ENCODE measurements at places on chromosomes 16 and 17. TPM values are rescaled to one million over a fixed set of nuclear protein-coding genes. Genes with fewer than 3 reads are reported as not detected.

EIF5A gene
- 510 TPM for total RNA-seq

KRT15 gene
- not detected for total RNA-seq

- DNase-seq: peak; percentile 31
Measured at GRCh38 chr17:214881-215331, 33.5 kb upstream of the DOC2B start.

SLC25A39 gene
- 80.8 TPM for total RNA-seq

- DNase-seq: no peak
Measured at GRCh38 chr17:75188614-75189013, 5.9 kb upstream of the SUMO2 start.

DNA sequence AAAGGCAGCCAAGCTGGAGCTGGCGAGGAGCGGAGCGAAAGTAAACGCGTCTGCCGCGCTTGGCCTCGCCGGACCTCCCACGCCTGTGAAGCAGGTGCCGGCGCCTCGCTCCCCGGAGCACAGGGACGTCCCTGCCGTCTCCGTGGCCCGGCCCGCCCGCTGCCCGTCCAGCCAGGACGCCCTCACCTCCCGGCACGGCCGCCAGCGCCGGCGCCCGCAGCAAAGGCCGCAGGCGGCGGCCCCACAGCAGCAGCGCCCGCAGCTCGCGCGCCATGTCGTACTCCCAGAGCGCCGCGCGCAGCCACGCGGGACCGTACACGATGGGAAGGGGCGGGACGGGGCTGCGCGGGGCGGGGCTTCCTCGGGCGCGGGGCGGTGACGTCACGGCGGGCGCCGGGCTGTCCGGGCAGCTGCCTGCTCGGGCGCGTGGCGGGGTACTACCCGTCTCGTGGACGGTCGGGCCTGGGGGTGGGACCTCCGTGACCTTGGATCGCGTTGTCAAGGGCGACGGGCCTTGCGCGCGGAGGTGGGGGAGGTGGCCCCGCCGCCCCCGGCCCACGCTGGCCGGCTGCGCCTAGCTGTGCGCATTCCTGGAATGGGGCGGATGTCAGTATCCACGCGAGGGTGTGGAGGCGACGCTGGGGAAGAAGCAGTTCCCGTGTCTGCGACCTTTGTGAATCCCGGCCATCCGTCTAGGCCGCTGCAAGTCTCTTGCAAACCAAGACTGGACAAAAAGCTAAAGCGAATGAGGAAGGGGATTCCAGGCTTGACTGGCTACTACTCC is at the start of gene TRAP1:
Gene TRAP1 (minus strand): TSS at position 290 of the 784 bp plus-strand sequence. CDS start 16 bp downstream, at position 274.
- DNase-seq: peak; percentile 86

SLC52A1 gene
- not detected for total RNA-seq

CFAP20 gene
- 123 TPM for total RNA-seq

GRCh38 chr16:324451-325334 is 27.8 kb downstream of the AXIN1 start:
- no peak for DNase-seq

KRT222 gene
- not detected for total RNA-seq

DNA sequence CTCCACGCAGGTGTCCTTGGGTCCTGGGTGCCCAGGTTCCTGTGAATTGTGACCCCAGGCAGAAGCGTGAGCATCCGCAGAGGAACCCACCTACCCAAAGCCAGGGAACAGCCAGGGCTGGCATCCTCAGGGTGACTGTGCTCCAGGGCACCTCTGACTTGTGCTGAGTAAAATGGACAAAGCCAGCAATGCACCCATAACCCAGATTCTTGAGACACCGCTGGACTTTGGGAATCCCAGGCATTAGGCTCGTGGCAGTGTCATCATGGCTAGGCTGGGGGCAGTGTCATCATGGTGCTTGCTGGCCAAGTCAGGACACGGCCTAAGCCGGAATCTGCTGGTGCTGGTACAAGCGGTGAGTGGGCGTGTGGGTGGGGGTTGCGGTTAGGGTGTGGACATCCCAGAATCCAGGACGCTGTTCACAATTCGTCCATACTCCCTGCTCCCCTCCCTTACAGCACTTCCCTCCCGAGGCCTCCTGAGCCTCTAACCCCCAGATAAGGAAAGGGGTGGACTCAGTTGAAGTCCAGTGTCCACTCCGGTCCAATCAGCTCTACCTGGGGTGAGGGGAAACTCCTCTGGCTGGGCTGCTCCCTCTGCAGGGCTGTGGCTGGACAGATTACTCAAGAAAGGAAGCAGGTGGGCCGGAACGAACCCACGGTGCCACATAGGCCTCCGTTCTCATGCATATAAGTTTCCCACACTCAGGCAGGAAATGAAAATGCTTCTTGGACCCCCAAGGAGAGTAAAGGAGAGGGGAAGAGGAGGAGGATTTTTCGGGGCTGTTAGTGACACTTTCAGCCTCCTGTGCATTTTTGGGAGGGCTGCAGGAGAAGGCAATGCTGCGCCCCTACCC is 138.9 kb downstream of the SEC14L1 start:
- DNase-seq: no peak

GRCh38 chr17:80782536-80783427 is 208.9 kb upstream of the CHMP6 start:
- DNase-seq: no peak

OR3A1 gene
- total RNA-seq: not detected

FBXO39 gene
- not detected for total RNA-seq

SCGB1C2 gene
- total RNA-seq: 1.1 TPM

GRCh38 chr16:3949287-3949686 is 68.8 kb upstream of the CREBBP start:
- peak; percentile 86 for DNase-seq

HAP1 gene
- total RNA-seq: 0.16 TPM

DNA sequence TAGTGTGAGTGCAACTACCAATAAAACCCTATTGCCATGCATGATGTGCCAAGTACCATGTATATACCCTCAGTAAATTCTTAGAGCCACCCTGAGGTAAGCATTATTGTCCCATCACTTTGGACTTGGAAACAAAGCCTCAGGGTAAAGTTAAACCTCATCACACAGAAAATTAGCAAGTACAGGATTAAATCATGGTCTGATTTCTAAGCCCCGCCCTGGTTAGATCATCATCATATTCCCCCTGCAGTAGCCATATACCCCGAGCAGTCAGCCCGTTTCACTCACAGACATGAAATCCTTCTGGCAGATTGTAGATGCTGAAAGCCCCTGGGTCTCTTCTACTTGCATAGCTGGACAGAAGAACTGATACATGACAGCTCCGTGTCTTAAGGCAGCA is 4.8 kb downstream of the ZP2 start:
- no peak for DNase-seq

CACNG3 gene
- total RNA-seq: not detected

TBC1D3H gene
- not detected for total RNA-seq

CSH2 gene
- not detected for total RNA-seq

DNA sequence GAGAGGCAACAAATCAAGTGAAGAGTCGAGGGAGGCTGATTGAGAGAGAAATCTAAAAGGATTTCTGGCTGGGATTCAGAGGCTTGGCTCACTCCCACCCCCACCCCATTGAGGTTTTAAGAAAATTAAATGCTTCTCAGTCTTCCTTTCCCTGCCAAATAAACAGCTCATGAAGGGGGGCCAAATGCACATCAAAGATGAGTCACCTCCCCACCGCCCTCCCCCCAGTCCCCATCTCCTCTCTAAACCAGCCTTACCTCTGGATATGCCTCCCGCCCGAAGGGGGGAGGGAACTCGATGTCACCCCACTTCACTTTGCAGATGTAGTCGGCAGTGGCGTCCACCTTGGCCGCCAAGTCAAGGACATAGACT is 11.6 kb downstream of the ACLY start:
- peak; percentile 30 for DNase-seq

GRCh38 chr17:48153691-48154358 is 46.3 kb downstream of the SNX11 start:
- peak; percentile 55 for DNase-seq

GRCh38 chr16:14427371-14427948 is 202.6 kb downstream of the PARN start:
- DNase-seq: no peak

PRCD gene
- not detected for total RNA-seq

DNA sequence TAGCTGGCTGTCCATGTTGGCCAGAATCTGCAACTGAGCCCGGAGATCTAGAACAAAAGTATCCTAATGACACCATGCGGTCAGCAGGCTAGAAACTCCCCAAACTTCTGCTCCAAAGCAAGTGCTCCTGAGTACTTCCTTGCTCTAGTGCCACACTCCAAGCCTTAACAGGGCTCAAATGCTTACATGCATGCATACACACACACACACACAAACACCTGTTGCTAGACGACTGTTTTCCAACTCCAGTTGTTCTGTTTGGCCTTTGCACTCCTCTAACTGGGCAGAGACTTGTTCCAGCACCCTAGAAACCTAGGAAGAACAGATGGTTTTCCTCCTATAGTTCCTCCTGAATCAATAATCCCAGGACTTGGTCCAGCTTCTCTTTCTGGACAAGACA is 7.7 kb upstream of the ALDOC start:
- DNase-seq: peak; percentile 35

OR1A1 gene
- total RNA-seq: not detected

- peak; percentile 1 for DNase-seq
Measured at GRCh38 chr17:33811004-33811760, 443.9 kb upstream of the CCL2 start.

Data from myocyte (in vitro differentiated cells).